ENCODE measurements at places on chromosomes 16 and 17. TPM values are rescaled to one million over a fixed set of nuclear protein-coding genes. Genes with fewer than 3 reads are reported as not detected.

MTHFSD gene
- total RNA-seq, result 5.3 TPM

PAQR4 gene
- 7.4 TPM for total RNA-seq

DNA sequence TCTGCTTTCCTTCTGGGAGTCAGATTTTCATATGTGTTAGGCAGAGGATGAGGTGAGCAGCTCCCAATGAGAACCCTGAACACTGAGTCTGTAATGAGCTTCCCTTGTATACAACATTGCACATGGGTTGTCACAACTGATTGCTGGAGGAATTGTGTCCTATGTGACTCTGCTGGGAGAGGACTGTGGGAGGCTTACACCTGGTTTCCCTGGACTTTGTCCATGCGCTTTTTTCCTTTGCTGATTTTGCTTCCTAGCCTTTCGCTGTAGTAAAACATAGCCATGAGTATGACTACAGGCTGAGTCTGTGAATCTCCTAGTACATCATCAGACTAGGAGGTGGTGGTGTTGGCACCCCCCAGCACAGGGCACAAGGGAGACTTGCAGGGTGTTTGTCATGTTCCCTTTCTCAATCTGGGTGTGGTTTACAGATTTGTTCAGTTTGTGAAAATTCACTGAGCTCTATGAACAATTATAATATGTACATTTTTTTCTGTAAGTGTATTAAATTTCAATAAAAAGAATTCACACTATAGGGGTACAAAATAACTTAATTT lies 1.7 kb upstream of the PLK1 start:
- DNase-seq, result no peak

- DNase-seq, result no peak
Measured at GRCh38 chr17:38562903-38563302, 42.8 kb downstream of the SRCIN1 start.

- DNase-seq, result no peak
Measured at GRCh38 chr16:75908331-75909117, 182.2 kb upstream of the CPHXL start.

USP7 gene
- total RNA-seq, result 52.1 TPM

GRCh38 chr16:69073181-69073702 lies 32.2 kb upstream of the HAS3 start:
- DNase-seq, result no peak

PLCG2 gene
- 10.4 TPM for total RNA-seq

NOG gene
- 1.1 TPM for total RNA-seq

DNA sequence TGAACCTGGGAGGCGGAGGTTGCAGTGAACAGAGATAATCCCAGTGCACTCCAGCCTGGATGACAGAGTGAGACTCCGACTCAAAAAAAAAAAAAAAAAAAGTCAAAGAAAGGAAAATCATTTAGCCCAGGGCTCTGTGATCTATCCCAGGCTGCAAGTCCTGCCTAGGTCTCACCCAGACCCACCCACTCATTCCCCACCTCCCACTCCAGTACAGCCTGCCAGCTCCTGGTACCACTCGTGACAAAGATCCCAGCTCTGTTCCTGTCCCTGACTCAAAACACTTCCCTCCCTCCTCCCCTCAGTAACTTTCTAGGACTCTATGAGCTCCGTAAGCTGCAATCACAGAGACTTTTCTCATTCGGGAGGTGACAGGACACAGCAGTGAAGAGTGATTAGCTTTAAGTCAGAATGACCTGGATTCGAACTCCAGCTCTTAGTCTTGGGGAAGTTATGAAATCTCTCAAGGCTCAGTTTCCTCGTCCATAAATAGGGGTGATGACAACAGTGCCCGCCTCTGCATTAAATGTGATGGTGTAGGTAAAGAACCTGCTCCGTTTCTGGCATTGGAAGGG lies 28.0 kb upstream of the MRPS23 start:
- peak; percentile 39 for DNase-seq

DNA sequence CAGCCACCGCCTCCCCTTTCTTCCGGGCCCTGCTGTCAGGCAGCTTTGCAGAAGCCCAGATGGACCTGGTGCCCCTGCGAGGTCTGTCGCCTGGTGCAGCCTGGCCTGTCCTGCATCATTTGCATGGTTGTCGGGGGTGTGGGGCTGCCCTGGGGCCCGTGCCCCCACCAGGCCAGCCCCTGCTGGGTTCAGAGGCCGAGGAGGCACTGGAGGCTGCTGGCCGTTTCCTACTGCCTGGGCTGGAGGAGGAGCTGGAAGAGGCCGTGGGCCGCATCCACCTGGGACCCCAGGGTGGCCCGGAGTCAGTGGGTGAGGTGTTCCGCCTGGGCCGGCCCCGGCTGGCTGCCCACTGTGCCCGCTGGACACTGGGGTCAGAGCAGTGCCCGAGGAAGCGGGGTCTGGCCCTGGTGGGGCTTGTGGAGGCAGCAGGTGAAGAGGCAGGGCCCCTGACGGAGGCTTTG lies 5.5 kb upstream of the TGFB1I1 start:
- no peak for DNase-seq

DNA sequence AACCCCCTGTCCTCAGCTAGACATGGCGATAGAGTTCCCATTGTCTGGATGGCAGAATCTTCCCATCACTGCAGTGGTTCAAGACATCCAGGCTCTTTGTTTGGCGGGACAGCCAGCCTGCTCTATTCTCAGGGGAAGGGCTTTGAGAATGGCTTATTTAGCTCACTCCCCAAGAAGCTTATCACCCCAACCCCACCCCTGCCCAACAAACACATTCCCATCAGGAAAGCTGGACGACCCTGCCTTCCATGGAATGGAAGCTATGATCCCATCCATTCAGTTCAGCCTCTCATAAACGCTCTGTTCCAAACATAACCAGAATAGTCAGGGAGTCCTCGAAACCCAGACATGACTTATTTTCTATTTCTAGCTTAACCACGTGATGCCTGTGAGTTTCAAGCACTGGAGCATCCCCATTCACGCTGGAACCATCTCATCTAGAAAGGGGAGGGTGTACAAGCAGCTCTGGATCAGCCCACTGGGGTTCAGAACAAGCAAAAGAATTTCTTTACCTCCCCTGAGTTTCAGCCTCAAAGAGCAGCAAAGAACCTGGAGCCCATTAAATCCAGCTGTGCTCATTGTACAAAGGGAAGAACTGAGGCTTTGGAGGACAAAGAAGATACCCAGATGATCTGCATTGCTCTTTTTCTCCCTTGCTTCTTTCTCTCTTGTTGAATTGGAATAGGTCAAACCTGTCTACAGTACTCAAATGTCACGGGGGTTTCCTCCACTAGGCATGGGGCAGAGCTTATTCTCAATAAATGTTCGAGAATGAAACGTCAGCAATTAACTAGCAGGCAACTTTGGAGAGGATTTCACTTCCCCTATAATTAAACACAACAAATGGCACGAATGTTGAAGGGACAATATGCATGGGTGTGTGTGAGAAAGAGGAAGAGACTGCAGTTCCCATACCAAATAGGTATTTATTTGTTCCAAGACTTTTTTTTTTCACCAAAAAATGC lies 93.1 kb downstream of the XYLT1 start:
- no peak for DNase-seq

DNA sequence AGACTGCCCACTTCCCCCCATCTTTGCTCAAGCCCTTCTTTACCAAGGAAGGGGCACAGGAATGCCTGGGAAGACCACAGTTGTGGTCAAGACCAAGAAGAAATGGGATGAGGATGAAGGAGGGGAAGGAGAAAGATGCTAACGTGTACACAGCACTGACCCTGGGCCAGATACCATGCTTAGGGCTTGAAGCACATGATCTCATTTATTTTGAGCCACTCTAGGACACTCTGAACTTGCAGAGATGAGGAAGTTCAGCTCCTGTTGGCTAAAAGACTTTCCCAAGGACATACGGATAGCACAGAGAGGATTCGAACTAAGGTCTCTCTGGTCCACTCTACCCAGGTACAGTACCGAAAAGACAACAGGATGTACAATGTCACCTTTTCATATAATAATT lies 42.6 kb downstream of the PIK3R5 start:
- no peak for DNase-seq

GRCh38 chr17:29620271-29620670 lies 2.4 kb downstream of the CORO6 start:
- no peak for DNase-seq

GRCh38 chr17:31400481-31400950 lies 9.0 kb downstream of the RAB11FIP4 start:
- no peak for DNase-seq

RAB37 gene
- total RNA-seq, result 0.13 TPM

TNFSF13 gene
- 0.26 TPM for total RNA-seq

GRCh38 chr17:8289103-8289397 lies 580 bp downstream of the RANGRF start:
- no peak for DNase-seq

GRCh38 chr17:63039342-63039741 lies 73.3 kb downstream of the TANC2 start:
- DNase-seq, result no peak

PRSS22 gene
- total RNA-seq, result not detected

BAIAP3 gene
- 1.6 TPM for total RNA-seq

- DNase-seq, result no peak
Measured at GRCh38 chr16:68370581-68371275, 59.9 kb downstream of the PRMT7 start.

TAT gene
- total RNA-seq, result not detected

GRCh38 chr16:86458149-86458777 lies 52.1 kb upstream of the FOXF1 start:
- no peak for DNase-seq

DNA sequence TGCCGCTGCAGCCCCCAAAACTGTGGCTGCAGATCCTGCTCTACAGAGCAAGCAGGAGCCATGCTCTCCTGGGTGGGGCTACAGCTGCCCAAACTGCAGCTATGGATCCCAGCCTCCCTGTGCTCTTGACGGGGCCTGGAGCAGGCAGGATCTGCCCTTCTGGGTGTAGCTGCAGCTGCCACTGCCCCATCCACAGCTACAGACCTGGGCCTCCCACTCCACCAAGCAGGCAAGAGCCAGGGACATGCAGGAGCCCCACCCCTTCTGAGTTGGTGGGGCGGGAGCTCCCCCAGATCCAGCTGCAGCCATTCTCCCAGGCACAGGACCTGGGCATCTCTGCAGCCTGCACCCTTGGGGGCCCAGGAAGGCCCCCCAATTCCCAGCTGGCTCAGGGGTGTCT lies 551.2 kb upstream of the CA10 start:
- no peak for DNase-seq

DNA sequence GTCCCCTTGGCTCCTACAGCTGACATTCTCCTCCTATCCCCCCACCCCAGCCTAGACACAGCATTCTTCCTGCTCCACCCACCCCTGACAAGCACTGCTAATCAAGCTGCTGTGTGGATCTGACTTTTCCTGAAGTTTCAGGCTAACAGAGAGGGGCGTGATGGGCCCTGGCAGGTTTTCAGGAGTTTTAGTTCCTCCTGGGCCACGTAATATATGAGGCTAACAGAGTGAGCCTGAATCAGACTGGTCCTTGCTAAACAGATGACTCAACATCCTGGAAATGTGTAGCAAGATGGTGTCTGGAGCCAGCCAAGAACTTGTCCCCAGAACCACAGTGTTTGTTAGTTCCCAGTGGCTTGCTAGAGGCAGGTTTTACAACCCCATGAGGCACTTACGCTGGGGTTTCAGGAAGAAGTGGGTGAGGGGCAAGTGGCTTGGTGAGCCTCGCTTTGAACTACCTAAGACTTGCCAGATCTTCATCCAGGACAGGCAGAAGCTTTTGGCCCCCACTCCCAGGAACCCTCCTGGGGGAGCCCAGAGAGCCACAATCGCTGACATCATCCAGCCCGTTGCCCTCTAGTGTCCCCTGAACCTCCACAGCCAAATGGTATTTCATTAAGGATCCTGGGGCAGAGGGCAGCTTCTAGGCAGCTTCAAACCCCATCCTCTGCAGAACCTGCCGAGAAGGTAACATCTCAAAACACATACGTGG lies 15.9 kb downstream of the TMEM92 start:
- DNase-seq, result peak; percentile 93

CD7 gene
- not detected for total RNA-seq

UTS2R gene
- not detected for total RNA-seq

GRCh38 chr17:66255112-66255511 lies 25.9 kb upstream of the APOH start:
- peak; percentile 83 for DNase-seq

DNA sequence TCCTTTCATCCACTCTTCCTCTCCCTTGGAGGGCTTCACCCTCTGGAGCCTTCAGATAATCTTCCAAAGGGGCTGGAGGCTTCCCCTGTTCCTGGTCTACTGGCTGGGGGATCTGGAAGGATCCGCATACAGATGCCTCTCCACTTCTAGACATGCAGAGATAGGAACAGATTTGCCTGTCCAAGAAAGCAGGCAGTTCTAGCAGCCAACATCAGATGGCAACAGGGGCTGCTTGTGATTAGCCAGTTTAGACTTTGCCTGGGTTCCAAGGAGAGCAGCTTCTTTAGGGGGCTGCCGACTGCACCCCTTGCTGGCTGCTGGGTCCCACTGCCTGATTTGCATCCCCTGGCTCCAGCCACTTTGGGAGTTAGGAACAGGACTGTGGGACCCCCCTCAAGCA lies 6.2 kb upstream of the CD300A start:
- no peak for DNase-seq

DNA sequence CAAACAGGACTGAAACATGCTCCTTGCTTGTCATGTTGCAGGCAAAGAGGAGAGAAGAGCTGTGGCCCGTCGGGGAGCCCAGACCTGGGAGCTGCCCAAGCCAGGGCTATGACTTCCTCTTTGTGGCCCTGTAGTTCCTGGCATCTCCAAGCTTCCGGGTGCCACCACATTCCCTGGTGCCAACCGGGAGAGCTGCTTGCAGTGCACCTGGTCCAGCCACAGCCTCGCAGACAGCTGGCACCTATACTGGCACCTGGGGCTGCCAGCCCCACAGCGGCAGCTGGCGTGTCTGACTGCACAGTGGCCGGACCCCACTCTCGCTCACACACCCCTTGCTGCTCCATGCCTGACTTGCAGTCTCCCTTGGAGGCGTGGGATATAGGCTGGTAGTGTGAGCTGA lies 37.1 kb upstream of the FOXJ1 start:
- no peak for DNase-seq

GRCh38 chr16:66604376-66605176 lies at the start of gene CMTM3:
TSS of gene CMTM3 (plus strand) at chr16:66604704. CDS start at chr16:66604806, 102 bp downstream.
- DNase-seq, result peak; percentile 64

HID1 gene
- total RNA-seq, result 48.5 TPM

PPM1E gene
- under 0.01 TPM for total RNA-seq

DNA sequence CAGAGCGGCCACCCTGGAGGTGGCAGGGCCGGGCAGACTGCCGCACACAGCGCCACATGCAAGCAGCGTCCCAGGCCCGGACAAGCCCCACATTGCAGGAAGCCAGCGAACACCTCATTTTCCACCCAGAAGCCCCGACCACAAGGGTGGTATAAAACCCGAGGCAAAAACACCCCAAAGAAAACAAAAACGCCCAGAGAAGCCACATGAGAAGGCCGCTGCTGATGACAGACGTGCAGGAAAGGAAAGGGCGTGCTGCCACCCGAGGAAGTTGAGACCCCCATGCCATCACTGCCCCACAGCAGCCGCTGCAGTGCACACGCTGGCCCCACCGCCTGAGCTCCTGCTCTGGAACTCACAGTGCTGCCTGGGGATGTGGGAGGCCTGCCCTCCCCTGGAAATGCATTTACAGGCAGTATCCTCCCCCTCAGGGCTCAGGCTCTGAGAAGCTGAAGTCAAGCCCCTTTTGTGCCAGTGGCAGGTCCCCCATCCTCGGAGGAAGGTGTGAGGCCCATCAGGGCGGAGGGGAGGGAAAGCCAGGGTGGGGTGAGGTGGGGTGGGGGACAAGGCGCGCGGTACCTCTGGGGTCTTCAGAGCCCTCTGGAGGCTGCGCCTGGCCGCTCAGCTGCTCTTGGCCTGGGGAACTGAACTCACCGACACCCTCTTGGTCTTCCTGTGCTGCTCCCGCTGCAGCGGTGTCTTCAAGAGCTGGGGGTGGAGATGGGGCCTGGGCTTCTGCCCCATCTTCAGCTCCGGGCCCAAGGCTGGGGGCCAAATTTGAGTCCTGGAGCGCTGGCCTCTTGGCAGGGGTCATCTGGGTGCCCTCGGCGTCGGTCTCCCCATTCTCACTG lies 62.0 kb downstream of the IL21R start:
- no peak for DNase-seq
